ENCODE measurements at places on chromosomes 1 and 21. TPM values are rescaled to one million over a fixed set of nuclear protein-coding genes. Genes with fewer than 3 reads are reported as not detected.

LIPI gene
- not detected for total RNA-seq

LRRC3 gene
- total RNA-seq: 2.3 TPM

SLC9C2 gene
- total RNA-seq: not detected

SLC35A3 gene
- total RNA-seq: 28.8 TPM

NT5C1A gene
- 1.1 TPM for total RNA-seq

PIK3C2B gene
- 20.6 TPM for total RNA-seq

HHAT gene
- total RNA-seq: 4.6 TPM

GPR89B gene
- 20.2 TPM for total RNA-seq

DOP1B gene
- 14.7 TPM for total RNA-seq

NR5A2 gene
- 16.0 TPM for total RNA-seq

ZNF672 gene
- 29.5 TPM for total RNA-seq
